ENCODE measurements at places on chromosomes 2 and 18.

- no peak for DNase-seq
Measured at GRCh38 chr2:28600181-28600580, 104.3 kb downstream of the PLB1 start.

- no peak for DNase-seq
Measured at GRCh38 chr2:179017773-179018357, 32.1 kb downstream of the CCDC141 start.

GRCh38 chr2:230644356-230644935 is 68.2 kb upstream of the CAB39 start:
- DNase-seq, result no peak

- no peak for DNase-seq
Measured at GRCh38 chr18:693466-694187, 18.8 kb downstream of the ENOSF1 start.

DNA sequence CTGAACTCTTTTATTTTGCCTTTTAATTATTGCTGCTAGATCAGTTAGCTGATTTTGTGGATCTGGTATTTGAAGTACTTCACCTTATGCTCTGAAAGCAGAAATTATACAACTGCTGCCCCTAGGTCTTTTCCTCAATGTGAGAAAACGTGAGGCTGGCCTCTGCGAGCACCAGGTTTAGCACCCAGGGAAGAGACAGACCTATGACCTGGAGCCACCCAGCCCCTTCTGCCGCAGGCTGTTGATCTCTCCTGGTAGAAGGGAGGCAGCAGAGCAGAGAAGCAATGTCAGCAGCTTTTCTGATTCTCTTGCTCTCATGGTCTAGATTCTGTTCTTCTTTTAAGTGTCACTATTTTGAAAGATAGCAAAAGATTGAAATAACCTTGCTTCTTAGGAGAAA is 19.9 kb downstream of the TRAPPC12 start:
- DNase-seq, result no peak

GRCh38 chr2:75466708-75467311 is 93.9 kb downstream of the EVA1A start:
- no peak for DNase-seq

- no peak for DNase-seq
Measured at GRCh38 chr18:63708650-63709049, 5.9 kb downstream of the SERPINB11 start.

DNA sequence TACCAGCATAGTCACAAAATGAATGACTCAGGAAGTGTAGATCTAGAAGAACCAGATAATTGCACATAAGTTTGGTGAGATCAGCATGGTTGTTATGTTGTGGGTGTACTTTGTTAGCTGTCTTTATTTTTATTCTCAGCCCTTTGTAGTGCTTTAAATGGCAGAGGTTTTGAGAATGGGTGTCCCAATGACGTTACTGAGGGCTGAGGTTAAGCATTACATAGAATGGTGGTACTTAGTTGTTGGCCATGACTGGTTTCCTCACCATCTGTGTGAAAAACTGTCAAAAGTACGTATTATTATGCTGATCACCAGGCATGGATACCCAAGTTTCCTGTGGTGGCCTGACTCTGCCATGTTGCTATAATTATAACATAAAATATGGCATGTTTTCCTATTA is 165.8 kb downstream of the UBE2E3 start:
- DNase-seq, result no peak

DNA sequence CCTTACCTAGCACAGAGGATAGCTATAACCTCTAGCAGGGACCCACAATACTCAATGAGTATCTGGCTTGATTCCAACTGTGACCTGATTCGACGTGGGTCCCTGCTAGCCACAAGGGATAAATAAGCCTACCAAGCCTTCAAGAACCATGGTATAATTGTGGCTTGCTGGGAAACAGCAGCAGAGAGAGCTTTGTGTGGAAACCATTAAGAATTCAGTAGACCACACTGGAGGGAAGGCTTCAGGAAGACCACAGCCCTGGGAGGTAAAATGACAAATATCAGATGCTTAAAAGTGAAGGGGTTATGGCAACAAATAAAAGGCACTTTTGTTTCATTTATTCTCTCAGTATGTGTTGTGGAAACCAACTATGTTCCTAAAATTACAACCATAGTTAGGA is 82.6 kb upstream of the WIPF1 start:
- DNase-seq, result no peak

GRCh38 chr2:46570396-46570795 is 91.0 kb downstream of the TMEM247 start:
- DNase-seq, result no peak

DNA sequence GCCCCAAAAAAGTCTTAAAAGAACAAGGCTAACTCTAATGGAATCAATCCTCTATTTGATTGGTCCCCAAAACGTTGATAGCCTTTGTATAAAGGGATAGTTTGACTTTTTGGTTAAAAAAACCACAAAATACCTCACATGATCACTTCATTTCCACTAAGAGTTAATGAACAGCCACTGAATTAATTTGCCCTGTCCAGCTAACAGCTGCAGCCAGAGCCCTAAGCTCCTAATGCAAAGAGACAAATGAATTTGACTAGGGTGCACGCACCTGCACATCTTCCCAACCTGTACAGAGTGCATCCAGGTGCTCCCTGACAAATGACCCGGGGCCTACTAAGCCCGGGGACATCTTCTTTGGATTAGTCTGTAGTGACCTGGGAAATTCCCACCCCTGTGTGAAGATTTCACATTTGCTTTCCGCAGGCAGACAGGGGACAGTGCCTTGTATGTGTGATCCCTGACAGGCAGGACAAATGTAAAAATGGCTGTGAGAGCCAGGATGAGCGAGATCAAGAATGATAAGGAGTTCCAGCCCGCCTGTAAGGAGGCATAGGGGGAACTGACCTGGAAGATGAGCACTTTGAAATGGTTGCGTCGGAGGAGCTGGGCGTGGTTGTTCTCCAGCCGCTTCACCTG is 893 bp downstream of the CAVIN2 start:
- DNase-seq, result no peak

GRCh38 chr2:181895818-181896217 is 4.3 kb downstream of the ITPRID2 start:
- DNase-seq, result no peak

DNA sequence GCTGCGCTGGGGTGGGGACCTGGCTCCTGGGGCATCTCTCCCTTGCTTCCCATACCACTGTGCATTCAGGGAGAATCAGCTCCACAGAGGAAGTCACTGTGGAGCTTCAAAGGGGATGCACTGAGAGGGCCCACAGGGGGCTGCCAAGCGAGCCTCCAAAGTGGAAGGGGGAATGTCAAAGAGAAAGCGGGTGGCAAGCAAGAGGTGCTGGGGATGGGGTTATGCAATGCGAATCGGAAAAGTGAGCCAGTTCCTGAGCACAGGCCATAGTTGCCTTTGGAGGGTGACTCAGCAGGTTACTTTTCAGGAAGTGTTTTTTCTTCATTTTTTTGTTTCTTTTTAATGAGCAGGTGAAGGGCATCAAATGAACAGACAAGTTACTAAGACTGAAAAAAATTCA is 17.6 kb downstream of the PMAIP1 start:
- DNase-seq, result no peak

DNA sequence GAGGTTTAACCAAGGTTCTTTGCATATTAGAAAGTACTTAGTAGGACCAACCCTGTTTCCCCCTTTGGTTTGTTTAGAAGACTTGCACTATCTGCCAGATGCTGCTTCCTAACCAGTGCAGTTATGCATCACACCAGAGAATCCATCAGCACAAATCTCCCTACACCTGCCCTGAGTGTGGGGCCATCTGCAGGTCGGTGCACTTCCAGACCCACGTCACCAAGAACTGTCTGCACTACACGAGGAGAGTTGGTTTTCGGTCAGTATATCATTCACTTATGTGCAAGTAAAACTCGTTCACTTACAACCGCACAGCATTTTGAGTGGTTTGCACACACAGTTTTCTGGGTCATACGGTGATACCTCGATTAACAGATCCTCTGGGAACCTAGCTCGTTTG is 69.7 kb downstream of the ZNF532 start:
- DNase-seq, result no peak

DNA sequence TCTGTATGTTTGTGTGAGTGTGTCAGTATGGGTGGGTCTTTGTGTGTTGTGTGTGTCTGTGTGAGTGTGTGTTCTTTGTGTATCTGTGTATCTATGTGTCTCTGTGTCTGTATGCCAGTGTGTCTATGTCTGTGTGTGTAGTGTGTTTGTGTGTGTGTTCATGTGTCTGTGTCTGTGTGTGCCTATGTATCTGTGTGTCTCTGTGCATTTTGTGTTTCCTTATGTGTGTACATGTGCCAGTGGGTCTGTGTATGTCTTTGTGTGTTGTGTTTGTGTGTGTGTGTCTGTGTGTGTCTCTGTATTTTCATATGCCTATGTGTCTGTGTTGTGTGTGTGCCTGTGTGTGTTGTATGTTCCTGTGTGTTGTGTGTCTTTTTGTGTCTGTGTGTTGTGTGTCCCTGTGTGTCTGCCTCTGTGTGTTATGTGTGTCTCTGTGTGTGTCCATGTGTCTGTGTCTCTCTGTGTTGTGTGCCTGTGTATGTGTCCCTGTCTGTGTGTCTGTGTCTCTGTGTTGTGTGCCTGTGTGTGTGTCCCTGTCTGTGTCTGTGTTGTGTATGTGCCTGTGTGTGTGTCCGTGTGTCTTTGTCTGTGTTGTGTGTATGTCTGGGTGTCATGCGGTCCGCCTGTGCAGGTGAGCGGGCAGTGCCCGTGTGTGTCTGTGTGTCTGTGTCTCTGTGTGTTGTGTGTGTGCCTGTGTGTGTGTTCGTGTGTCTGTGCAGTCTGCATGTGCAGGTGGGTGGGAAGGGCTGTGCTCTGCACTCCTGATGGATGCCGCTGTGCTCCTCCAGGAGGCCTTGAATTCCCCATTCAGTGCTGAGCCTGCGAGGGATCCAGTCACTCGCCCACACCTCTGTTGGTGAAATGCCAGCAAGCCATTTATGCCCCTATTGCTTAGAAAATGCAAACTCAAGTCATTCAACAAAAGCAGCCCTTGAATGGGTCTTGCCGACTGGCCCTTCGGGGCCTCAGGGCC is 37.4 kb downstream of the KLHL29 start:
- DNase-seq, result no peak
